ENCODE measurements at places on chromosomes 1 and 21.

GRCh38 chr1:21567241-21568005 is 58.2 kb downstream of the ALPL start:
- DNase-seq = no peak

DNA sequence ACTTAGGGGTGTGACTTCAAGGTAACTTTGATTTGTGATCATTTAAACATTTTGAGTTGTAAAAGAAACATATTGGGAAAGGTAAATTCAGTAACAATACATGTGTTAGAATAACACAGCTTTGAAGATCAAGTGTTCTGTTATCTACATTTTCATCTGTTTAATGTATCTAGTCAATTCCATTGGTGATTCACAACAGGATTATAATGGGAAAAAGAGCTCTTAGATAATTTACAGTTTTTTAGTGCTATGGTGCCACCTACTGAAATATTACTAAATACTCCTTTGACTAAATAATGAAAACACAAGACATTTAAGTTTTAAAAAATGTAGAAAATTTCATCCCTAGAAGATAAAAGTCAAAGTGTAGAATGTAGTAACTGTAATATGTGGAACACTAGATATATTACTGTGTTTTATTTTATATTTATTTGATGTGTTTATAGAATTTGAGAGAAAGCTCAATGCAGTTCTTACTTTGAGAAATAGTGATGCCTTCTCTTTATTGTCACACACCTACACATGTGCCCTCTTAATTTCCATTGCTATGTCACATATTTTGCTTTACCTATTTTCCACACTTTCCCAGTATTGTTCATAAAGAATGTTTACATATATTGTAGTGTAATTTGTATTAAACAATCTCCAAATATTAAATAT is 47.4 kb downstream of the PTPRC start:
- no peak for DNase-seq

GRCh38 chr1:26890467-26890796 is 349 bp upstream of the GPN2 start:
- DNase-seq = no peak

DNA sequence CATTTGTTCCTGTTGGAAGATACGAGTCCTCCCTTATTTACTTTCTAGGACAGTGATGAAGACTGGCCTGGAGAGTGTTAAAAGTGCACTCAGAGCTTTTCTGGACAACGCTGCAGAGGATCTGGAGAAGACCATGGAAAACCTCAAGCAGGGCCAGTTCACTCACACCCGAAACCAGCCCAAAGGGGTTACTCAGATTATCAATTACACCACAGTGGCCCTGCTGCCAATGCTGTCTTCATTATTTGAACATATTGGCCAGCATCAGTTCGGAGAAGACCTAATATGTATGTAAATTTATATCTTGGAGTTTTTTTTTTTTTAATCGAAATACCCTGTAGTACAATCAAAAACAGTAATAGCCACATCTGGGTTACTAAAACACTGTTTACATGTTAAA is 190.5 kb downstream of the ZP4 start:
- no peak for DNase-seq

DNA sequence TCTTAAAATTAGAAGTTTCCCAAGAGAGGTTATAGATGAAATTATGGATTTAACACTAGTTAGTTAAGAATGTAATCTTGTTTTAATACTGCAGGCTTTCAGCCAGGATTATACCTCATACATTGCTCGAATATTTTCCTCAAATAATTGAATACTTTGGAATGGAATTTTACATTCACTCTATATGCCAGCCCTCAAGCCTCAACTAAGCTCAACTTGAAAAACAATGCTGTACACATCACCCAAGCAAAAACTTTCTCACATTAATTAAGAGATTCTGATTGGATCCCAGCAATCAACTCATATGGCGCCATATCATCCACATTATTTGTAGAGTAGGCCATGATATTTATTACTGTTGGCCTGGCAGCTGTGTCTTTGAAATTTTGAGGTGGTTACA is 710.7 kb upstream of the ADAMTS5 start:
- DNase-seq = no peak

DNA sequence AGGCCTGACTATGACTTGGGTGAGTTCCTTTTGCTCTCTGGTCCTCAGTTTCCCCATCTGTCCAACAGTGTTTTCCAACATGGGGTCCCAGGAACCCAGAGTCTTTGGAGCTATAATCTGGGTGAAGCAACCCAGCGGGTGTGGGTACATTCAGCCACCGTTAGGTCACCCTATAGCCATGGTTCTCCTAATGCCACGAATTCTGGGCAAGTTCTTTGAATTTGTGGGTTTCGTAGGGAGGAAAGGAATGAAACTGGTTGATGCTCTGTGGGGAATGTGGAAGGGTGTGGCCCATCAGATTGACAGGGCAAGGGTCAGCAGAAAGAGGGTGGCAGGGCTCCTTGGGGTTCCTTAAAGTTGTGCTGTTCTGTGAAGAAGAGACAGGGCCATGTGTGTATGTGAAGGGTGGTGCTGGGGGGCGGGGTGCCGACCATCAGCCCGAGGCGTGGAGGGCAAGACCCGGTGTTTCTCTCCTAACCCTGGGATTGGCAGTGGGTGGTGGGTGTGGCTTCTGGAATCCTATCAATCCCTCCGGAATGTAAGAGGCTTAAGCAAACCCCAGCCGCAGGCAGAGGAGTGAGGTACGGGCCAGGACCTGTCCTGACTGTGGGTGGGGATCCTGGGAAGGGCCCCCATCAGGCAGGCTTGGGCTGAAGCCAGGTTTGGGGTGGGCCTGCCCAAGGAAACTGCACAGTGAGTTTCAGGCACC is 35.5 kb upstream of the ZNF362 start:
- no peak for DNase-seq
